ENCODE measurements at places on chromosomes 7 and 10.
A peak's percentile ranks its signal among the peaks of the same experiment; 100 is the strongest.

GRCh38 chr10:78236416-78237015 lies 202.9 kb downstream of the RPS24 start:
- H3K36me3 ChIP-seq, result no peaks in the 10 kb centered on the region
- no peaks in the 10 kb centered on the region for H3K4me1 ChIP-seq
- H3K27me3 ChIP-seq, result no peaks in the 10 kb centered on the region

DNA sequence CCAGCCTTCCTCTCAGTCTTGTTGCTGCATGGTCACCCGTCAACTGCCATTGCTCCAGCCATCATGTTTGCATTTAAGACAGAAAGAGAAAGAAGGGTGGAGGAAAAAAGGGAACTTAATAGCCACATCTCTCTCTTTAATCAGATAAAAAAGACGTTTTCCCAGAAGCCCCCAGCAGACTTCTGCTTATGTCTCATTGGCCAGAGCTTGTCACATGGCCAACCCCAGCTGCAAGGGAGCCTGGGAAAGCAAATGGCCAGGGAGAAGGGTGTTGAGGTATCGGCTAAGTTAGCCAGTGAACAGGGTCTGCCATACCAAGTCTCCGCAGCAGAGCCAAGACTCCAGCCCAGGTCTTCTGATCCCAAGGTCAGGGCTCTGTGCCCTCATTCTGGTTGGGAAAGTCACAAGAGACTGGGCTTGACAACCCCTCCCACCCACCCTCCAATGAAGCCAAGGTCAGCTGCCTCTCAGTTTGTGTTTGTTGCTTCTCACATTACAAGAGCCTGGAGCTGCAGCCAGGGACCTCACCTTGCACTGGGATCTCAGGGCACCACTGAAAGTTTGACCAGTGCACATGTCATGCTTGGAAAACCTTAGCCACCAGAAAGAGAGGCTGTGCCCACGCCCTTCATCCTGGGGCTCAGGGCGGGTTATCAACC lies 80.3 kb upstream of the LYZL2 start:
- no peak for DNase-seq
- no peak overlapping the region for H3K27ac ChIP-seq
- peaks cover 20% of the 10 kb centered on the region for H3K36me3 ChIP-seq
- peaks cover 3% of the 10 kb centered on the region for H3K27me3 ChIP-seq
- no peak overlapping the region for H3K4me3 ChIP-seq

- no peak overlapping the region for H3K4me3 ChIP-seq
- H3K36me3 ChIP-seq, result no peaks in the 10 kb centered on the region
- H3K4me1 ChIP-seq, result peaks cover 20% of the 10 kb centered on the region
- H3K27me3 ChIP-seq, result peaks cover 23% of the 10 kb centered on the region
- DNase-seq, result no peak
- no peak overlapping the region for H3K27ac ChIP-seq
Observed at GRCh38 chr7:156612930-156613329, 27.6 kb upstream of the RNF32 start.

DNA sequence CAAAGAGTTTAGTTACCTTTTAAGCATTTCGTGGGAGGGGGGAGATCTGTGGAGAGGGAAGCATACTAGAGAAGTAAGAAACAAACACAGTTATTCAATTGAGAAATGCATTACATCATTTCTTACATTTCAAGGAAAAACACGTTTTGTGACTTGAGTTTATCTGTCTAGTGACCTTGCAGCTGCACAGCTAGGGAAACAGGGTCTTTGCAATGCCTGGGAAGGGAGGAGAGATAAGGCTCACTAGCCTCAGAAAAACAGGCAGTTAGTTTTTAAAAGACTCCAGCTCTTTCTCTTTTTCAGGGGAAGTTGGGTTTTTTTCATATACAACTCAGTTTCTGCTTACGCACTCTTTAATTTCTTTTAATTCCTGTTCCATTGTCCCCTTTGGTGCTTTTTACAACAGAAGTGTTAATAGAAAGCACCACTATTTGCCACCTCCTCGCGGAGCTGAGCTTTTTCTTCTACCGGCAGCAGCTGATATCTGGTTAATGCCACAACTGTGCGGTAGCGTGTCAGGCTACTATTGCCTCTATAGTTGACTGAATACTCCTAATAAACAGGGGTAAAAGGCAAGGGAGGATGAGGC lies 5.6 kb downstream of the CYP3A43 start:
- H3K4me1 ChIP-seq, result peaks cover 21% of the 10 kb centered on the region
- no peaks in the 10 kb centered on the region for H3K27me3 ChIP-seq
- no peak overlapping the region for H3K27ac ChIP-seq
- DNase-seq, result no peak

DNA sequence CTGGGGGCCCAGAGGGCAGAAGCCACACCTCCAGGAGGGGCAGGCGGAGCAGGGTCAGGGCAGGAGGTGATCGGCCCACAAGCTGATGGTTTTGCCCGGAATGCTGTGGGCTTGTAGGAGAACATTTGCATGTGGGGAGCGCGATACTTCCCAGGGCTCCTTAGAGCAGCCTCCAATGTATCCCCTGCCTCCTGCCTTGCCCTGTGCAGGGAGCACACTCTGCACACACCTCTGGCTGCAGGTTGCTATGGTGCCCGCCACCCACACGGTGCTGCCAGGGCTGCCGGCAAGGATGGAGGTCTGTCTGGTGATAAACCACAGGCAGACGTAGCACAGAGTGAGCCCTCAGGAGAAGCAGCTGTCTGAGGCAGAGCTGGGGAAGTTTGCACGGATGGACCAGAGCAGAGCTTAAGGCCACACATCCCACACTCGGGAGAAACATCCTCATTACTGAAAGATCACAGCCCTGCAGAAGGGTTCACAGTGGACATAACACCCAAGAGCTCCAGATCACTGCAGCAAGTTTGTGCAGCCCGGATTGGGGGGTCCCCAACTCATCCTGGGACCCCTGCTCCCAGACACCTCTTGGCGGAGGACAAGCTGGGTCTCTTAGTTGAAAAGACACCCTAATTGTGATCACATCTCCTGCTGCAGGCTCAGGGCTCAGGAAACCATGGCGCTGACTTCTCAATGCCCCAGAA lies 41.8 kb downstream of the VIPR2 start:
- H3K36me3 ChIP-seq, result peaks cover 28% of the 10 kb centered on the region
- DNase-seq, result no peak
- no peaks in the 10 kb centered on the region for H3K27me3 ChIP-seq
- peaks cover 15% of the 10 kb centered on the region for H3K4me1 ChIP-seq

GRCh38 chr10:123967626-123968243 lies 76.1 kb upstream of the CPXM2 start:
- H3K27me3 ChIP-seq, result peaks cover 32% of the 10 kb centered on the region
- peaks cover 28% of the 10 kb centered on the region for H3K4me1 ChIP-seq
- DNase-seq, result peak; percentile 91
- H3K4me3 ChIP-seq, result no peak overlapping the region

DNA sequence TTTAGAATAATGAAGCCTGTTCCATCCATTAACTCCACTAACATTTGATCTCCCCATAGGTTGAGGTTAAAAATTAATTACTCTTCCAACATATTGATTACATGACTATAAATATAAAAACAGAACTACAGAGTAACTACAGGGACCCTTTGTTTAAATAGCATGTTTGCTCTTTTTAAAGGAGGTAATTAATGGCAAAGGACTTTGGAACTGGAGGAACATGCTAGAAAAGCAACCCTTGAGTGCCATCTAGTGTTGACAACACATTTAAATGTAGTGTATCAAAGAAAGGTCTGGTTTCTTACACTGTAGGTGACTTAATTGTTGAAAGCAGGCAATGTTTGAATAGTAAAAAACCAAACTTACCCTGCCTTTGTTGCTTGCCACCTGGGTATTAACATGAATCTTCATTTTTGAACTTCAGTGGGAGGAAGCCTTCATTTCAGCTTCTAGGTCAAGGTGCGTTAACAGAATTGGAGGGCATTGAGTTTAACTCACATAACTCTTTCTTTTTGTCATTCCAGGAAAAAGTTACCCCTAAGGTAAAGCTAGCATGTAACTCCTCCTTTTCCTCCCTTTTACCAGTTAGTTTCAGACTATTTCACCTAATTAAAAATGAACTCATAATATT lies 52.6 kb upstream of the CAPZA2 start:
- no peak for DNase-seq
- H3K4me3 ChIP-seq, result no peak overlapping the region
- peaks cover 35% of the 10 kb centered on the region for H3K4me1 ChIP-seq
- no peaks in the 10 kb centered on the region for H3K27me3 ChIP-seq

- DNase-seq, result peak; percentile 26
- peaks cover 9% of the 10 kb centered on the region for H3K36me3 ChIP-seq
- H3K4me3 ChIP-seq, result peak overlapping the region; percentile 41
- H3K27ac ChIP-seq, result peak overlapping the region; percentile 99
- no peaks in the 10 kb centered on the region for H3K27me3 ChIP-seq
Observed at GRCh38 chr7:37247861-37248260, 200.8 kb downstream of the ELMO1 start.

GRCh38 chr10:30557884-30558283 lies 71.7 kb downstream of the LYZL2 start:
- H3K27me3 ChIP-seq, result no peaks in the 10 kb centered on the region
- peaks cover 44% of the 10 kb centered on the region for H3K4me1 ChIP-seq
- no peaks in the 10 kb centered on the region for H3K36me3 ChIP-seq
- H3K27ac ChIP-seq, result peak overlapping the region; percentile 78
- DNase-seq, result no peak

- no peak overlapping the region for H3K27ac ChIP-seq
- no peak for DNase-seq
- H3K36me3 ChIP-seq, result no peaks in the 10 kb centered on the region
- H3K27me3 ChIP-seq, result peaks cover 39% of the 10 kb centered on the region
Observed at GRCh38 chr7:128113839-128114238, 82.6 kb upstream of the LRRC4 start.

DNA sequence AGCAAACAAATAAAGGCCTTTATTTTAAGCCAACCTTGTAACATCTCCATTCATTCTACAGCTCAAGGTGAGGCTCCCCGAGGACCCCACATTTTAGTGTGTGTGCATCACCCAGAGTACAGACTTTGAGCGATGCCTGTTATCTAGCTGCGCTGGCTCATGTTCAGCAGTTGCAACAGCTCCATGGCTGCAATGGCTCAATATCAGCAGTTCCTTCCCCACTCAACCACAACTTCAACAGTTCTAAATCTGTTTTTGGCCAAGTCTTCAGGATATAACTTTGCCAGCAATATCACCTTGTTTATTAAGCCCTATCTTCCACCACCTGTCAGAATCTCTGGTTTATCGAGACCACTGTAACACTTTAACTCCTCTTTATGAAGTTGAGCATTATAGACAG lies 95.8 kb downstream of the WNT2 start:
- no peaks in the 10 kb centered on the region for H3K36me3 ChIP-seq
- no peak overlapping the region for H3K27ac ChIP-seq
- H3K27me3 ChIP-seq, result no peaks in the 10 kb centered on the region

DNA sequence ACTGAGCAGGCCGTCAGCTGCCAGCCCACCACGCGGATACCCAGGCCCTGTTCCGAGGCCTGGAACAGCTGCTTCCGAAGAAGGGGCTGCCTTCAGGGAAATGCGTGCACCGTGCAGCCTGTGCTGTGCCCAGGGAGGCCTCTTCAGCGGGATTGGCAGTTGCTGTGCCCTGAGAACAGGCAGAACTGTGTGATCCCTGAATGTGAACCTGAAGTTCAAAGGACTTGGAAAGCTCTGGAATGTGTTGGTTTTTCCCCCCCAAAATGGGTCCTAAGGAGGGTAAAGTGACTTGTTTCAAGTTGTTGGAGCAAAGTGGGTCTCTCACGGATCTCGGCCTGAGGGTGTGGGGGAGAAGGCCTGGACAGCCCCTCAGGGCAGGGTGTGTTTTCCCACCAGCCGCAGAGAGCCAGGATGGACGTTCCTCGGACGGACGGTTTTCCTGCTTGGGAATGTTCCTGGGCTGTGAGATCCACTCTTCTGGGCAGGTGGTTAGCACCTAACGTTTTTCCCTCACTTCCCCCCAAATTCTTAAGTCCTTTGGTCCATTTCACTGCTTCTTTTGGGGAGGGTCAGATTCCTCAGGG lies 2.1 kb downstream of the SPRN start:
- no peak for DNase-seq
- H3K36me3 ChIP-seq, result peaks cover 3% of the 10 kb centered on the region
- H3K4me3 ChIP-seq, result no peak overlapping the region
- peaks cover 14% of the 10 kb centered on the region for H3K27me3 ChIP-seq
- no peak overlapping the region for H3K27ac ChIP-seq

GRCh38 chr10:127500127-127500526 lies 49.0 kb upstream of the NPS start:
- H3K36me3 ChIP-seq, result no peaks in the 10 kb centered on the region
- DNase-seq, result no peak
- H3K27ac ChIP-seq, result no peak overlapping the region
- no peaks in the 10 kb centered on the region for H3K27me3 ChIP-seq
- peaks cover 2% of the 10 kb centered on the region for H3K4me1 ChIP-seq

DNA sequence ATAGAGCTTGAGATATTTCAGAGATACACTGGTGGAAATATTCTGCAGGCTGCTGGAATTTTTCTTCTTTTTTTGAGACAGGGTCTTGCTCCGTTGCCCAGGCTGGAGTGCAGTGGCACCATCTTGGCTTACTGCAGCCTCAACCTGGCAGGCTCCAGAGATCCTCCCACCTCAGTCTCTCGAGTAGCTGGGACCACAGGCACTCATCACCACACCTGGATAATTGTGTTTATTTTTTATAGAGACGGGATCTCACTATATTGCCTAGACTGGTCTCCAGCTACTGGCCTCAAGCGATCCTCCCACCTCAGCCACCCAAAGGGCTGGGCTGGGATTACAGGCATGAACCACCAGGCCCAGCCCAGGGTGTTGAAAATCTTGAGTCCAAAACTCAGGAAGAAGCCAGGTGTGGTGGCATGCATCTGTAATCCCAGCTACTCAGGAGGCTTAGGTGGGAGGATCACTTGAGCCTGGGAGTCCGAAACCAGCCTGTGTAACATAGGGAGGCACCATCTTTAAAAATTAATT lies 55.7 kb upstream of the FOXK1 start:
- peaks cover 71% of the 10 kb centered on the region for H3K27me3 ChIP-seq
- peaks cover 9% of the 10 kb centered on the region for H3K36me3 ChIP-seq
- H3K27ac ChIP-seq, result no peak overlapping the region
- H3K4me1 ChIP-seq, result peaks cover 2% of the 10 kb centered on the region
- no peak overlapping the region for H3K4me3 ChIP-seq
- no peak for DNase-seq

- no peaks in the 10 kb centered on the region for H3K27me3 ChIP-seq
- peaks cover 7% of the 10 kb centered on the region for H3K36me3 ChIP-seq
- peak; percentile 26 for DNase-seq
- peaks cover 68% of the 10 kb centered on the region for H3K4me1 ChIP-seq
- 0 out of 2 replicates have a peak overlapping the region, but pooled peaks have one; percentile 84 for H3K27ac ChIP-seq
Observed at GRCh38 chr10:113073549-113074189, 123.6 kb downstream of the TCF7L2 start.

- peak; percentile 83 for DNase-seq
- no peaks in the 10 kb centered on the region for H3K27me3 ChIP-seq
- no peak overlapping the region for H3K27ac ChIP-seq
- H3K4me3 ChIP-seq, result no peak overlapping the region
- H3K36me3 ChIP-seq, result peaks cover 25% of the 10 kb centered on the region
Observed at GRCh38 chr10:76036111-76036940, 604.9 kb downstream of the LRMDA start.

- H3K4me1 ChIP-seq, result peaks cover 13% of the 10 kb centered on the region
- H3K4me3 ChIP-seq, result no peak overlapping the region
- no peak overlapping the region for H3K27ac ChIP-seq
- no peaks in the 10 kb centered on the region for H3K27me3 ChIP-seq
- peaks cover 3% of the 10 kb centered on the region for H3K36me3 ChIP-seq
- DNase-seq, result no peak
Observed at GRCh38 chr7:116403265-116403664, 96.3 kb upstream of the CAV2 start.

All from WTC11 (cell line).